ENCODE measurements at places on chromosomes 1 and 21.
A peak's percentile ranks its signal among the peaks of the same experiment; 100 is the strongest.

- DNase-seq: no peak
Measured at GRCh38 chr1:94087193-94087592, 33.8 kb downstream of the ABCA4 start.

DNA sequence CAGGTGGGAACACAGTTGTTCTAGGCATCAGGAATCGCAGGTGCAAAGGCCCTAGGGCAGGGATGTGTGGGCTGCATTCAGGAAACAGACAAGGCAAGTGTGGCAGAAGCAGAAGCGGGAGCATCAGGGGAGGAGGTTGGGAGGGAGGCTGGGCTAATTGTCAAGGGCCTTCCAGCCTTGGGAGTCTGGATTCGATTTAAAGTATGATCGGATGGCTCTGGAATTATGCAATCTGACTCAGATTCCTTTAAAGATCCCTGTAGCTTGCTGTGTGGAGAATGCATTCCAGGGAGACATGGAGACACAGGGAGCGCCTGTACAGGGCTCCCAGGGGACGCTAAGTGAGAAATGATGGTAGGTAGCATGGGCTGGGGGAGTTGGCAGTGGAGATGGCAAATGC lies 86.5 kb downstream of the LACTBL1 start:
- DNase-seq: no peak

- no peak for DNase-seq
Measured at GRCh38 chr1:9573723-9574122, 15.0 kb upstream of the TMEM201 start.

GRCh38 chr1:8423692-8424538 lies 106.0 kb downstream of the SLC45A1 start:
- peak; percentile 64 for DNase-seq

DNA sequence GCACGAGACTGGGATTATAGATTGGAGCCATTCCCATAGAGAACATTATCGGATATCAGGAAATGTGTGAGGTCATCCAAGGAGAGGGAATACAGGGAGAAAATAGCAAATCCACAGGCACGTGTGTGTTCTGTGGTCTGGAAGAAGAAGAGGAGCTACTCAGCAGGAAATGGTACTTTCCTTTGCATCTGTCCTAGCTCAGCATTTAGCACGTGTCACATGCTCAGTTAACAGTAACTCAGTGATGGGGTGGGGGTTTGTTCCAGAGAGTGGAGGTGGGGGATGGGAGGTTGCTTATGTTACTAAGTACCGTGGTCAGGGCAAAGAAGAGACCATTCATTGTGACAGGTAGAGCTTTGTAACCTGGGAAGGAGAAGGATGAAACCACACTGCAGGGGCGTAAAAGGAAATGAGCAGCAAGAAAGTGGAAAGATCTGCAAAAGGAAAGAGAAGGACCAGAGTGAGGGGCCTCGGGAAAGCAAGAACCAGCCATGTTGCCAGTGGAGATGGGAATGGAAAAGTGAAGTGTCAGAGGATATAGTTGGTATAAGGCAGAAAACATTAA lies 100.4 kb downstream of the ATP5PO start:
- DNase-seq: no peak

- DNase-seq: no peak
Measured at GRCh38 chr1:236810018-236810417, 14.9 kb downstream of the MTR start.

GRCh38 chr1:89555550-89555949 lies 30.9 kb downstream of the LRRC8B start:
- no peak for DNase-seq

DNA sequence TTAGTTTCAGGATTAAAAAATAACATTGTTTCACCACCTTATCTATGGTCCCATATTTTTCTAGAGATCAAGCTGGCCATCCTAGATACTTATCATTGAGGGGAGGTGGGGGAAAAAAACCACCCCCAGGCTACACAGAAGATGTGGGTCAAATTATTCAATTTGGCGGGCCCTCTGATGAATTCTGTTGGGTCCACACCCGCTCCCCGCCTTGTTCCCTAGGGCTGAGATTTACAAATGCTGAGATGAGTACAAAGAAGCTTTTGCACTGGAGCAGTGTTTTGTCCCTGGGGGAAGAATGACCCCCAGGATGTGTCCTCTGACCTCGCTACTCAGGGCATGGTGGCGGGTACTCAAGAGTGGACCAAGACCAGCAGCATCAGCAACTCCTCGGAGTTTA lies 246.9 kb upstream of the TMEM51 start:
- DNase-seq: no peak

DNA sequence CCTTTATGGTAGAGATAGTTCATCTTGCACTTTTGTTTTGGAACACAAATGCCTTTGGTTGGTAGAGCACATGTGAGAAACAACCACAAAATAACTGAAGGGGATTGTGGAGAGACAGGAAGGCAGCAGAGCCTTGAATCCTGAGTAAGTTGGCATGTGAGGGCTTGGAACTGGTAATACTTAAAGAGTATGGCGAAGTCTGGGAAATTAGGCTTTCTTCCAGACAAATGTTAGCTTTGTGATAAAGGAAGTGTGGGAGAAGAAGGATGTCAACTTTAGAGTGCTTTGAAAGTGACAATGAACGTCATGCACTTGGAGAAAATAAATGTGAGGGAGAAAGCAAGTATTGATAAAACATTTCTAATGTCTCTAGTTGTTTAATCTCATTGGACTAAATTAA lies 476.3 kb upstream of the ZRANB2 start:
- no peak for DNase-seq

DNA sequence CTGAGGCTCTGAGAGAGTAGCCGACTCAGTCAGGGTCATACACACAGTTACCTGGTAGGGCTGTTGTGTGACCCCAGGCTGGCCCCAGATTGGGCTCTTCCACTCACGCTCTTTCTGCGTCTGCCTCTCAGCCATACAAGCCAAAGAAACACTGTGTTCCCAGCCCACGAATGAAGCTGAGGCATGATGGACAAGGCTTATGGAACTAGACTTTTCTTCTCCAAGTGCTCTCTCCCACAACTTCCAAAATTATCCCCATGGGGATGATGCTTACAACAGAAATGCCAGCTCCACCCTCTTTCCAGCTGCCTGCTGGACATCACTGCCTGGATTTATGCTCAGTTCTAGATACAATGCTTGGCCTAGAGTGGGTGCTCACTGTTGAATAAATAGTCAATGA lies 102.8 kb upstream of the JUN start:
- no peak for DNase-seq

DNA sequence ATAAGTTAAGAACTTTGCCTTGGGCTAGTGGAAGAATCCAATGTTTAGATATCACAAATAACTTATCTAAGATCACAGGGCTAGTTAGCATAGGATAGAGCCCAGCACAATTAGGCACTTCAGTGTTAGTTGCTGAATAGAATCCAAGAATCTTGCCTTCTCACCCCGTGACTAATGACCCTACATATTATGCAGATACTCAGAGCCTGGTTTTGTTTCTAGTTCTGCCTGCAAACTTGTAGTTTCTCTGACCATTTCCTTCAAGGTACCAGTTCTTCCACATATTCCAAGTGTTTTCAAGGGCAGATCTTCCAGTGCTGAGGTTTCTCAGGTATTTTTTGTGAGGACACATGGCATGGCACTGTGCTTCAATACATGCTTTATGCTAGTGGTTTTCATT lies 239.3 kb downstream of the KCNK2 start:
- DNase-seq: no peak

DNA sequence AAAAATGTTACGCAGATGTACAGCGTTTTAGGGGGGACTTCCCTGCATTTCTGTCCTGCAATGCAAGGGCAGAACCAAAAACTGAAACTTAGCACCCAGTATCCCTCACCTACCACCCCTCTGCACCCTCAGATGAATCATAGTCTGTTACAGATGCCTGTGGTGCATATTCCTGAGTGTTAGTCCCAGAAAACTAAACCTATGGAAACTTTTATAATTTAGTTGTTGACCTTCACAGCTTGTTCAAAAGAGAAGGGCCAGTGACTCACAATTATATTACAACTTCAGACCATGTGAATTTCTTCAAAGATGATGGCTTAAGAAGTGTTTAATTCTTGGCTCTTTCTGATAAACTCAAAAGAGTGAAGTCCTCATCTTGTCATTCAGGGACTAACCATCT lies 5.8 kb downstream of the PTGER3 start:
- no peak for DNase-seq

- no peak for DNase-seq
Measured at GRCh38 chr1:99751877-99752504, 14.4 kb downstream of the FRRS1 start.

GRCh38 chr21:39527067-39527595 lies 75.4 kb downstream of the SH3BGR start:
- no peak for DNase-seq

GRCh38 chr1:51284487-51284954 lies 45.8 kb downstream of the TTC39A start:
- DNase-seq: no peak

DNA sequence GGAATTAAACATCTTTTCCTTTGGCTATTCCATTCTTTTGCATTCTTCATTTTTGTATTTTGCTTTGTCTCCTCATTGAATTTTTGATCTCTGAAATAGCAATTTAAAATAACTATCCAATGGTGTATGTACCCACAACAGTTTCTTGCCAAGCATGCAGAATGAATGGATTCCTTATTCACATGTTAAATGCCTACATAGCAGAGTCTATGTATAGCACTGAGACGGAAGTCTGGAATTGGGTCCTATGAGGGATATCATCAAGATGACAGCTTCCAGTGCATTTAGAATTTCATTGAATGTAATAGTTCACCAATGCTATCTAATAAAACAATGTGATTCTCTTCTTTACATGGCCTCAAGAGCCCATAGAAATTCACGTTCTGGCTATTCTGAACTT lies 97.5 kb downstream of the MRPS6 start:
- DNase-seq: no peak

- no peak for DNase-seq
Measured at GRCh38 chr1:179295164-179295755, 1.7 kb downstream of the SOAT1 start.

GRCh38 chr1:197042676-197043341 lies 24.3 kb downstream of the F13B start:
- no peak for DNase-seq

DNA sequence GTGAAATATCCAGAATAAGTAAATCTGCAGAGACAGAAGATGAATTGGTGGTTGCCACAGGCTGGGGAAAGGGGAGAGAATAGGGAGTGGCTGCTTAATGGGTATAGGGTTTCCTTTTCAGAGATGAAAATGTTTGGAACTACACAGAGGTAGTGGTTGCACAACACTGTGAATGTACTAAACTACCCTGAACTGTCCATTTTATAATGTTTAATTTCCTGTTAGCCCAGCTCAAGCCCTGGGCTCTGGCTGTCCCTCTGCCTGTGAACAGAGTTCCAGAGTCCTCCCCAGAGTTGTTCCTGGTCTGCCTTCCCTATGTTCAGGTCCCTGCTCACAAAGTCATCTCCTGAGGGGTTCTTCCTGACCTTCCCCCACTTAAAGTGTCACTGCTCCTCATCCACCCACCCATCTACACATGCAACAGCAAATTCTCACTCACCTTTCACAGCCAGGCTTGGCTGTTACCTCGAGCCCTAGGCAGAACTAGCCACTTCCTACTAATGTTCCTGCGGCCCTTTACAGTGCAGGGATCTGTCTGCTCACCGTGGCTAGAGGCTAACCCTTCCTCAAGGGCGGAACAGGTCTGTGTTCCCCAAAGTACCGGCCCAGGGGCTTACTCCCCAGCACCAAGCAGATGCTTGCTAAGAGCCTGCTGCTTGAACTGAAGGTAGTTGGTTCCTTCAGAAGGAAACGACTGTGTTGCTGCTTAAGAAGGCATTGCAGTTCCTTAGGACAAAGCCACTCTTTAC lies 22.4 kb downstream of the DHCR24 start:
- DNase-seq: no peak

- DNase-seq: peak; percentile 83
Measured at GRCh38 chr1:1079408-1080121, 5.5 kb upstream of the RNF223 start.

- no peak for DNase-seq
Measured at GRCh38 chr1:205604059-205604458, 27.8 kb downstream of the ELK4 start.

DNA sequence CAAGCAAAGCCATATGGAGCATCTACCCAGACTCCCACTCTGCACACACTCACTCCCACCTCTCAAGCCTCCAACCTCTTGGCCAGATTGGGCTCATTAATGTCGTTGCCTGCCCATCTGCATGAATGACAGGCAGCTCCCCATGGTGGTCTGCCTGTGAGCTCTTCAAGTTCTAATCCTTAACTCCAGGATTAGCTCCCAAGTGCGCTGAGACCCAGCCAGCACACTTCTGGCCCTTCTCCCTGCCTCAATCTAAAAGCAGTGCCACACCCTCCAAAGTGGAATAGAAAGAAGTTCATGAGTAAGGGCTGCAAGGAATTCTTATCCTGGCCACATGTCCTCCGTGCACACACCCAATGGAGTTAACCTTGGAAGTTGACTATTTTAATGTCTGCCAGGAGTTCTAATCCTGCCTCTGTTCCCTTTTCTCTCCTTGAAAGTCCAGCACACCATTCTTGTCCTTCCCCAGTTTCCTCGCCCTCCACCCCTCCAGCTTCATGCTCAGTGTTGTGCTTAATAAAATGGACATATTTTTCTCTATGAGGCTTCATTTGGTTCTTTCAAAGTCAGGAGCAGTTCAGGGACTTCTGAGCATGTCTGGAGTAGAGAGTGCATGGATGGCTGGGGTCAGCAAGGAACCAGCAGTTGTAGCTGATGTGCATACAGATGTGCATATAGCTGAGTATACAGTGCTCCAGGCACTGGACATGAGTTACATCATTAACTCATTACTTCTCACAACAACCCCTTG lies 30.1 kb downstream of the CAMK1G start:
- no peak for DNase-seq

Data from 8988T (cell line).